Stimulated activated CD4-positive, alpha-beta T cell treated with anti-CD3 and anti-CD28 coated beads, Interleukin-2, amount 100 ng/mL, for 4 hours (primary cell): ENCODE measurements at places on chromosomes 16 and 17.

DNA sequence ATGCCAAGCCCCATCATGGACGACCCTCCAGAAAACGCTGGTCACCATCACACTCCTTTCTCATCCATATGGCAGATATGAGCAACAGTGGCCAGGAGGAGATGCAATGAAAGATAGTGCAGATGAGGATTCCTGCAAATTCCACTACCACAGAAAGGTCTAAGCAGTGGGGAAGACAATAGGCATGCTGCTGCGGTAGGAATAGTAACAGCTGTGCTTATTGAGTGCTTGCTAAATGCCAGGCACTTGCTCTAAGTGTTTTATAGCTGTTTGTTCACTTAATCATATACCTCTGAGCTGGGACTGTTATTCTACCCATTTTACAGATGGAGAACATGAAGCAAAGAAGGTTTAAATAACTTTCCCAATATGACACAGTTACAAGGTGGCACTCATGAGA, 46.6 kb upstream of the AKAP1 start:
- no peak for DNase-seq

DNA sequence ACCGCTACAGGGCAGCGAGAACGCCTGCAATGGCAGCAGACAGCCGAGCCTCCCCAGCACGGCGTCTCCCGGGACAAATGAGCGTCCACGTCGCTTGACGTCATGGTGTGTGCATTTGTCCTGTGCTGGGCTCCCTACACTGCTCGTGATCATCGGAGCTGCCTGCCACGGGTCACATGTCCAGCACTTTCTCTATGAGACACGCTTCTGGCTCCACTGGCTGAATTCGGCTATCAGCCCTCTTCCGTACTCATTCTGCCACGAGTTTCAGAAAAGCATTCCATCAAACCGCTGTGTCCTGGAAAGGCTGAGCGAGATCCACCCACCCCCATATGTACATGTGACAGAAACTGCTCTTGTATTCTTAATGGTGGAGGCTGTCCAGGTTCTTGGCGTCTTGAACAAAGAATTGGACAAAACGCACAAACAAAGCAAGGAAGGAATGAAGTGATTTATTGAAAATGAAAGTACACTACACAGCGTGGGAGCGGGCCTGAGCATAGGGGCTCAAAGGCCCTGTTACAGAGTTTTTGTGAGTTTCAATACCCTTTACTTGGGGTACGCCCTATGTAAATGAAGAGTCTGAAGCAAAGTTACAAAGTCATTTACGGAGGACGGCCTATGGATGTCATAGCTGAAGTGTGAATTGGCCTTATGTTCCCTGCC, 28.5 kb upstream of the SHCBP1 start:
- DNase-seq: no peak

DNA sequence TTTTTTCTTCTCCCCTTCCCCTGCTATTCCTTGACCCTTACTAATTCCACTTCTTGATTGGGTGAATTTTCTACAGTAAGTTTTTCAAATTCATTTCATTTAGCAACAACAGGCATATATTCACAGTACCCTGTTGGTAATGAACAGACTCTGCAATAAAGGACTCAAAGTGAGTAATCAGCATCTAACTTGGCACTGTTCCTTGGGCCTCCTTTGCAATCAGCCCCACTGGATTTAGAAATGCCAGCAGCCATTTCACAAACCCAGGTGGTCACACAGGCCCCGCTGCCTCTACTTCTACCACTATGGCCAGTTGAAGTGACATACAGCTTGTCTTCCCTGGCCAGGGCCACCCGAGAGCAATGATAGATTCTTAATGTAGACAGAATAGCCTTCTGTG, 113.8 kb downstream of the CYB561 start:
- no peak for DNase-seq

GRCh38 chr17:56815711-56816110, 18.0 kb downstream of the C17orf67 start:
- DNase-seq: no peak

DNA sequence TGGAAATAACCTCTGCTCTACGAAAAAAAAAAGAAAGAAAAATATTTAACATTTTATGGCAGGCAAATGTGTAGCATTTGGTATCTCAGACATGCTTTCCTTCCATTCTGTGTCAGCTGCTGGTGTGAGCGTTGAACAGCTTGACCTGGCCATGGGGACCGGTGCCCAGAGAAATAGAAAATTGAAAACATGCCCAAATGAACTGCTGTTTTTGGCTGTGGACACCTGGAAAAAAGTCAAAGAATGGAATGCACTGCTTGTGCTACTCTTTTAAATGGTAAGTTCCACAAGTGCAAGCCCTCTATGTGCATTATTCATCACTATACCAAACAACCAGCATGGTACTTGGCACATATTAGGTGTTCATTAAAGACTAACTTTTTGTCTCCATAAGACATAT, 127.2 kb downstream of the CDH8 start:
- no peak for DNase-seq

GRCh38 chr17:30969989-30970830, 629 bp upstream of the RNF135 start:
- no peak for DNase-seq

GRCh38 chr16:10497132-10498101, 83.0 kb downstream of the EMP2 start:
- DNase-seq: no peak

DNA sequence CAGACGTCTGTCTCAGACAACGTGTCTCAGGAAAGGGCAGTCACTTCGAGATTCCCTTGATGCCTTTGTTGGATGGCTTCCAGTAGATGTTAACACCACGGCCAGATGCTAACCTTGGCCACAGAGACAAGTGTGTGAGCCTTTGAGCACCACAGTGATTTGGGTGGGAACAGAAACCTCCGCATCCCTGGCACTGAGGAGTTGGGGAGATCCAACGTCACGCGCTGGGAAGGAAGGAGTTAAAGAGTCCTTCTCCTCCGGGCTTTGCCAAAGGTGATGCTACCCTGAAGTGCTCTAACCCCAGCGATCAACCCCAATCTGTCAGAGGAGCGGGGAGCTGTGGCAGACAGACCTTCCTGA, 3.0 kb upstream of the ABR start:
- DNase-seq: no peak

DNA sequence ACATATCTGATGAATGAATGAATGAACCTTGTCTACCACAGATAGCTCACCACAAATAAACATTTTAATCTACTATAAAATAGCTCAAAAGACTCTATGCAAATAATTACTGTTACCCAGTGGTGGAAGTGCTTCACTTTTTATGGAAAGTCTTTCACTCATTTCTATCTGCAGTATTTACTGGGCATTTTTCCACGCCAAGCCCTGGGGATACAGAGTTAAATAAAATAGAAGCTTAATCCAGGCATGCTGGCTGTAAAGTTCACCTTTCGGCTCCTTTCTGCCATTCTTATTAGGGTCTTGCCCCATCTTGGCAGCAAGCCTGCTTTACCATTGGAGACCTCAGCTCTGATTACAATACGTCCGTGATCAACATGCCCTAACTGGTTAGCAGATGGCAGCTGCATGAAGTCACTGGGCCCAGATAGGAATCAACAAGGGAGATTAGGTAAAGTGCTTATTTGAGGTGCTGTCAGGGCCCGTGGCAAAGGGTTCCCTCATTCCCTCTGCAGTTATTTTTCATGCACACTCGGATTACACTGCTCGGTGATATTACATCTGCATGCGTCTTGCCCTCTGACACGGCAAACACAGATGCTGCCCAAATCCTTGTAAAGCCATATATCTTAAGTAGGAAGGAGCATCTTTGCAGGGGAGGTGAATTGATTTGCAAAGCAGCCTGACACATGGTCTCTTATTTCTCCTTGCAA, 648.9 kb downstream of the WWOX start:
- no peak for DNase-seq

GRCh38 chr17:43399839-43400328, 1.1 kb downstream of the ARL4D start:
- DNase-seq: no peak
